Karpas-422 (cell line): ENCODE measurements at places on chromosomes 7 and 10.

DNA sequence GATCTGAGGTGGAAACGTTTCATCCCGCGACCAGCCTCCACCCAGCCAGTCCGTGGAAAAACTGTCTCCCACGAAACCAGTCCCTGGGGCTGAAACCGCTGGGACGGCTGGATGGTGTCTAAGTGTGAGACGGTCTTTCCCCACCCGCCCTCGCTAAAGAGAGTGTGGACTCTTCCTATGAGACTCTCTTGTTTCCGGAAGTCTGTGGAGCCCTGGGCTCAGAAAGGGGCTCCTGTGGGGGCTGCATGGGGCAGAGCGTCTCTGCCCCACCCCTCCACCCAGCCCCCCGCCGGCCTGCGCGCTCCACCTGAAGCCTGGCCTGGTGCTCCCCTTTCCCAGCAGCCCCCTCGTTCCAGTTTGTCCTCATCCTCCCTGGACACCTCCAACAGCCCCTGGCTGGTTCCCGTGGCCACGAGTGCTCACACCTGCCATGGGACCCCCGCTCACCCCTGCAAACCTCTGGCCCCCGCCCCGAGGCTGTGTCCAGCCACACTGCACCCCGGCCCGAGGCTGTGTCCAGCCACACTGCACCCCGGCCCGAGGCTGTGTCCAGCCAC, 28.7 kb downstream of the CFAP46 start:
- DNase-seq, result no peak

DNA sequence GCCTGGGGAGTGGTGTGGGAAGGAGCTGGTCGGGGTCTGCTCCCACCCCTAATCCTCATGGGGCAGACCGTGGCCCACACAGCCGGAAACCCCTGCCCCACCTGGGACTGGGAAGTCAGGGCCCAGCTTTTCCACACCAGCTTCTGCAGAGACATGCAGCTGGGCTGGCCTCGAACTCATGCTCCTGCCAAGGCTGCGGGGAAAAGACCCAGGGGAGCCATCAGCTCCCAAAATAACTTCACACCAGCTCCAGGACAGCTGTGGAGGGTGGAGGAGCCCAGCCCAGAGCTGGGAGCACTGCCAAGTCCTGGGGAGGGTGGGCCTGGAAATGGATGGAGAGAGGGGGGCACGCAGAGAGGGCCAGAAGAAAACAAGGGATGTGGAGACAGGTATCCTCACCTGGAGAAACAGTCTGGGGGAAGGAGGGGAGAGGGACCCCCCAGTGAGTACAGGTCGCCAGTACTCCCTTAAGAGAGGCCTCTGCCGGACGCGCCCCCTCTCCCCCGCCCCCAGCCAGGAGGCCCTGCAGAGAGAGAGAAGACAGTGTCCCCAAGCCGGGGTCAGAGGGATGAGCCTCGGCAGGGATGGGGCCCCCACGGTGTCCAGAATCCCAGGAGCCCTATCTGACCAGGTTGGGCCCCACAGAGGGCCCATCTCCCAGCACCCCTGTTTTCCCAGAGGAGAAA, 11.5 kb upstream of the GRIFIN start:
- no peak for DNase-seq

DNA sequence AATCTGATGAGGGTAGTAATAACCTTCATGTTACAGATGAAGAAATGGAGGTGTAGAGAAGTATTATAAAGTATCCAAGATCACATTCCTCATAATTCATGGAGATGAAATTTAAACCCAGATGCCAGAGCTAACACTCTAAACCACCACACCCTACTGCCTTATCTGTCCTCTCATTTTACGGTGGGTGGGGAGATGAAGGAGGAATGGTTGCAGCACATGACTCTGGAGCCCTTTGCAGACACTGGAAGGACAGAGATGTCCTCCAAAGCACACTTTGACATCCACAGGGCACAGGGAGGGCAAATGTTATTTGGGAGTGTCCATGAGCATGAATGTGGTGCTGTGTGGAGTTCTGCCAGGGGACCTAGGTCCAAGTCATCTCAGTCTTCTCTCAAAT, 1.1 kb downstream of the PLEKHS1 start:
- DNase-seq, result no peak

- DNase-seq, result no peak
Observed at GRCh38 chr10:103638948-103639347, 145.4 kb downstream of the NEURL1 start.

DNA sequence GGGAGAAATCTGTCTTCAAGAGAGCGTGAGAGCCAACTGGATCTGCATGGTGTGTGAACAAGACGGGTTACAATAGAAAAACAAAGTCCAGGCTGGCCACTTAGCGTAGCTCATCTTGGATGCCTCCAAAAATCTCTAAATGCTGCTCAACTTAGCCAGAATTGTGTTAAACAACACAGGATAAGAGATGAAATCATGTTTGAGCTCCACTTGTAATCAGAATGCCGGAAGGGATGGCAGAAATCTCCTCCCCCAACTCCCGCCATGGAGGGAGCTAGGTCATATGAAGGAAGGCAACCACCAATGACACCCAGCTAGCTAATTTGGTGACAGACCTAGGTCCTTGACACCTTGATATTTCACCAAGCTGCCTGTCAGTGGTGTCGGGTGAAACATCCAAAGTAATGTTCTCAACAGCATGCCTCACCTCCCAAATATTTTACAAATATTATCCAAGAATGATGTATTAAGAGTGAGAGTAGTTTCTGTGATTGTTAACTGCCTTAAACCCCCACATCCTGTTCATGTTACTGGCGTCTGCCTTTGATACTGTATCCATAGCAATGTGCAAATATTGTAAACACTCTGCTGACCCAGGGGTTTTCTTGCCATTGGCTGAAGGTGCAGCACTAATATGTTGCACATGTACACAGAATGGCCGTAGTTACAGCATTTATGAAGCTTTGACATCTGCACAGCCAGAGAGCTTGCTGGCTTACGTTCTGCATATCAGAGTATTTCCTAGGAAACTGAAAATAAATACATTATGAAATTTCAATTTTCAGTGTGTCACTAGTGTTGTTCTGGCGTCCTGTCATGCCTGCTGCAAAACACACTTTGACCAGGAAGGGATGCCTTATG, 25.8 kb downstream of the TMEM254 start:
- DNase-seq, result no peak

DNA sequence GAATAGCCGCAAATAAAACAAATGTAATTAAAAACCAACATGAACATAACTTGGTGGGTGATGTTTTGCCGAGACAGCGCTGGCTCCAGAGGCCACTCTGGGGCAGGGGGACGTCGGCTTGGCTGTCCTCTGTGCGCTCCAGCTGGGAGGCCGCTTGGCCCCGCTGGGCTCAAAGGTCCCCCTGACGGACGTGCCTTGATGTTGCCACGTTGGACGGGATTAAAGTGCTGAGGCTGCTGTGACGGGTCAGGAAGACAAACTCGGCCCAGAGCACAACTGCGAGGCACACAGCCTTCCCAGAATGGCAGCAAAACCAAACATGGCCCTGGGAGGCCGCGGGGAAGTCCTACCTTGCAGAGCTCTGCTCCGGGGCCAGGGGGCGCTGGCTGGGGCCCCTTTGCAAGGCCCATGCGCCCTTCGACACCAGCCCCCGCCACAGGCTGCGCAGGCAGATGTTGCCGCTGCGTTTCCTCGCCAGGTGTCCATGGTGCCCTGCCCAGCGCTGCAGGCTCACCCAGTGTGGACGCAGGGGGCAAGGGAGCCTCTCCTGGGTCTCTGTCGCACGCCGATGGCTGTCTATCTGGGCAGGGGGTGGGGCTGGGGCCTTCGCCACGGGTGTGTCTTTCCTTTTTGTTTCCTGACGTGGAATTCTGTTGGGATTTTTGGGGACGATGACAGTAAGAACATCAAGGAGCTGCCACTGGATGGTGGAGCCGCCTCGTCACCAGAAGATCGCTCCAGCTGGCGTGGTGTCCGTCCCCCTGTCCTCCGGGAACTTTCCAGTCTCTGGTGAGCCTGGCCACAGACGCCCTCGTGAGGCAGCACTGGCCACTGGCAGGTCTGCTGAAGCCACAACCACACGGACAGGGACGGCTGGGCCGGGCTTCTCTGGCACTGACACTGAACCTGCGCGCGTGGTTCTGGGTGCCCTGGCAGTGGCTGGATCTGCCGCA, 99.6 kb upstream of the DIP2C start:
- no peak for DNase-seq

GRCh38 chr7:2953099-2953498, 90.6 kb downstream of the CARD11 start:
- no peak for DNase-seq

- no peak for DNase-seq
Observed at GRCh38 chr7:152050547-152050971, 25.1 kb downstream of the GALNT11 start.
